Ovary (tissue), 10 donors: ENCODE measurements at places on chromosomes 11 and 22.
A peak's percentile ranks its signal among the peaks of the same experiment; 100 is the strongest.

- no peak for DNase-seq
Observed at GRCh38 chr11:131063638-131064037, 147.4 kb upstream of the SNX19 start.

GRCh38 chr11:68460741-68461574 is at the start of gene PPP6R3:
Gene PPP6R3, plus strand, starts transcription at chr11:68460752. Its CDS starts 76,913 bp downstream, at chr11:68537665.
- DNase-seq: no peak

- DNase-seq: no peak
Observed at GRCh38 chr11:74611369-74611861, 19.0 kb downstream of the POLD3 start.

- no peak for DNase-seq
Observed at GRCh38 chr11:108135845-108136544, 14.6 kb downstream of the ACAT1 start.

GRCh38 chr11:23688411-23688810 is 808.4 kb upstream of the LUZP2 start:
- DNase-seq: no peak

DNA sequence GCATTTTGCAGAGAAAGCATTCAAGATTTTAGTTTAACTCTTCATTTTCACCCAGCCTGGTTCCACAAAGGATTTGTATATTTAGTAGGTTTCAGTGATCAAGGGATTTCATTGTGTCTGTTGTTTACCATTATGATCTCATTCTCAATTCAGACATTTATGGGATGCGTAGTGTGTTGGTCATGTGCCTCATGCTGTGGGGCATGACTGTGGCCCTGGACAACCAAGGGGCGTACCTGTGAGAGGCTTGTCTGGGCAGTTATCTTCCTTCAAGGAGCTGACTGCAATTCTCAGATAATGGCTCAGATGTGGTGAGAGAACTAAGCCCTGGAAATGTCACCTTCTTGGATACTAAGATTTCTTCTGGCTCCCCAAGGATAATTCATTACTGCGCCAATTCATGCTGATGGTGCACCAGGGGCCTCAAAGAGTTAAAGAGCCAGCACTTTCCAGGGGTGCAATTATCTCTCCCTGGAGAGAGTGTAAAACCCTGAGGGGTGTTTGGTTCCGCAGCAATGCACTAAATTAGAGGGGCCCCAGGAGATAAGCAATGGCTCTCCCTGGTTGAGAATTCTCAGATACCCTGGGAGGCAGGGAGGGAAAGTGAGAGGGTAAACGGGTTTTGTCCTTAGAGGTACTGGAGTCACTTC is 32.2 kb downstream of the SLC6A5 start:
- DNase-seq: no peak

- no peak for DNase-seq
Observed at GRCh38 chr22:22168190-22168940, 76.2 kb upstream of the VPREB1 start.

GRCh38 chr11:64268025-64268892 is 16.2 kb downstream of the BAD start:
- peak; percentile 93 for DNase-seq

GRCh38 chr11:75812542-75813040 is 2.4 kb upstream of the UVRAG start:
- DNase-seq: no peak

DNA sequence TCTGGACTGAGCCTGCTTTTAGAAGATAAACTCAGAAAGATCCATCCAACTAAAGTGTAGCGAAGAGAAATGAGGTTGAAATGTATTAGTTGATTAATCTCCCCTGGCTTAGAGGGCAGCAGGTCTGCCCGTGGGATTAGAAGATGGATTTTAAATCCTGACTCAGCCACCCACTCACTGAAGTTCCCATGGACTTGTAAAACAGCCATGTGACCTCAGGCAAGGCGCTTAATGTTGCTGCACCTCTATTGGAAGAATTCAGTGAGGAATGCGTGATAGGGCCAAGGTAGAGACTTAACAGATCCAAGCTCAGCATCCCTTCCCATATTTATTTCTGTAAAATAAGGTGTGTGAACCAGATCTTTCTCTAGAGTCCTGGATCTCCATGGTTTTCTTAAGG is 45.1 kb upstream of the ELF5 start:
- DNase-seq: no peak

DNA sequence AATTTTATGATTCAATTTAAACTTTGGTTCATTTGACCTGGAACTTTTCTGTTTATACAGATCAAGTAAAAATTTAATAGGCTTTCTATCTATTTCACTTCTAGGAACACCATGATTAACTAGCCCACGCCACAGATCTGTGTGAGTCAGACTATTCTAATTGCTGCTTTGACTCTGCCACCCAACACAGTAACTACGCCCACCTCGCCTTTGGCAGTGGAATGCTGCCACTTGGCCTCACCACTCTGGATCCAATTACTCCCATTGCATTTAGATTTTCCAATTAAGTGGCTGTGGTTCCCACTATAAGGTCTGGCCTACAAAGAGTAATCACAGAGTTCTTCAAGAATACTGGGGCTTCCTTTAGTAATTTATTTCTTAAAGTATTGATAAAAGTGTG is 46.6 kb upstream of the LIN7C start:
- DNase-seq: no peak

DNA sequence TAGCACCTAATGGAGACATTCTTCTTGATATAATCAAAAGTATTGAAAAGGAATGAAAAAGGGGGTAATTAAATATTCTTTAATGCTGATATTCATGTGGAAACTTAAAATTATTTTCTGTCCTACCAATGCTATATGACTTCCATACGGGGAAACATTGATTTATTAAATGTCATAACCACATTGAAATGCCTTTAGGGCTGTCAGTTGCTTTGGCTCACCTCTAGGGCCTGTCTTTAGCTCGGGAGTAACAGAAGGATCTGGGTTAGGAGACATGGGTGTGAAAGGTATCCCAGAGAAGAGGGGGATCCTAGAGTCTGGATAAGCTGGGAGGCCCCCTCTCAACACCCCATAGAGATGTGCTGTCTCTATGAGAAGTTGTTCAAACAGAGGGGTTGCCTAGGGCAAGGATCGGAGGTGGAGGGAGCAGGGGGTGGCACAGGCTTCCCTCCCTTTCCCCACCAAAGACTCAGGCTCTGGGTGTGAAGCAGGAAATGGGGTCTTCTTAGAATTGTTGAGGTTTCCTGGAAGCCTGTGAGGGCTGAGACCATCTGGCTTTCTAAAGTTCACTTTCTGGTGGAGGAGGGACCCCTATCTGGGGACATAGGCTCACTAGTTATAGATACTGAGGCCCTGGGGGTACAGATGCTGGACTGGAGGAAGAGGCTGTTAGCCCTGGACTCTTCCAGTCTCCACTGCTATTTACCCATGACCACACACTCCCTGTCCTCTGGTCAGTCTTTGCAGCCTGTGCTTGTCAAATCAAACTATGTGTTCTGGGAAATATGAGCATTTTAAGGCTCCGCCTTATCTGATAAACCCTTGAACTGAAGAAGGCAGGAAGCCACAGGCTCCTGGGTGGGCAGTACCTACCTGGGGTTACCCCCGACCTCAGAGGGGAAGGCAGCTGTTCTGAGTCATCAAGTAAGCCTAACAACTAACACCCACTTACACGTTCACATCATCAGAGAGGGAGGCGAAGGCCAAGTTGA is 55.8 kb upstream of the RRAS2 start:
- DNase-seq: no peak

DNA sequence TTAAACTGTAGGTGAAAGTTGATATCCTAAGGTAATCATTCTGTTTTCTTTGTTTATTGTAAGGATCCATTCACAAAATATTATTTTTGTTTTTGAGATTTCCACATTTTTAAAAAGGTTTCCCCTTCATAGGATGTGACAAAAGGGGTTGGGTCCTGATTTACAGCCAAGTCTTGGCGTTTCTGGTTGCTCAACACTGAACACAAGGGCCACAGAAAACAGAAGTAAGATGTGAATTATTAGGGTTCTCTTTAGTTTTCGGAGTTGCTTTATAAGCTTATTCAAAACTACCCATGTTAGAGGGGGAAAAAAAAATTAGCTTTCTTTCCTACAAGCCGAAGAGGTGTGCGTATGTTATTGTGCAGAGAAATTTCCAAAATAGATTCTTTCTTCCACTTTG is 30.0 kb upstream of the FLI1 start:
- no peak for DNase-seq

DNA sequence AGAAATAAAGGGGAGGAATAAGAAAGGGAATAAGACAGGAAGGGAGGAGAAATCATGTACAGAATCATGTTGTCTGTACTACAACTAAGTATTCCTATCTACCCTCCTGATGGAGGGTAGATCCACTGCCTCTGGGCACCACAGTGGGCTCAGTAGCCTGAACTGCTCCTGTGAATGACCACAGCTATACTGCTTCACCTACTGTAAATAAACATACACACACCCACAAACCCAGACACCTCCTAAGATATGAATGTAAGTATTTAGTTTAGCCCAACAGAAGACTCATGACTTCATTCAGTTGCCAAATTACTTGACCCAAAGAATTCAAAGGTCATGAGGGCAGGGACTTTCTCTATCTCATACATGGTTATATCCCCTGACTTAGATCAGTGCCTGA is 177.3 kb upstream of the C11orf58 start:
- no peak for DNase-seq

- peak; percentile 69 for DNase-seq
Observed at GRCh38 chr11:43920598-43921419, 21.6 kb upstream of the C11orf96 start.

GRCh38 chr11:130940706-130941105 is 24.4 kb upstream of the SNX19 start:
- no peak for DNase-seq

DNA sequence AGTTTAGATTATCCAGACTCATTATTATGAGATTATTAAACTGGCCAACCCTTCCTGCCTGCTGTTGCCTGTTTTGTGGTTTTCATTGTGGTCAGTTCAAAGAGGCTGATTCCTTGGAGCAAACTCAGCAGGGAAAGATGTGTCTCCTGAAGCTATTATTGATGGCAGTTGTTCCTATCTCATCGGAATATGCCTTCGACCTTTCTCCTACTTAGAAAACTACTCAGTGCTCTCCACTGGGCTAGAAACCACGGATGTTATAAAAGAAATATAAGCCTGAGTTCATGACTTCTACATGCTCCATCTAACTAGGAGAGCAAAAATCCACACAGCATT is 80.2 kb upstream of the NAV2 start:
- DNase-seq: no peak

DNA sequence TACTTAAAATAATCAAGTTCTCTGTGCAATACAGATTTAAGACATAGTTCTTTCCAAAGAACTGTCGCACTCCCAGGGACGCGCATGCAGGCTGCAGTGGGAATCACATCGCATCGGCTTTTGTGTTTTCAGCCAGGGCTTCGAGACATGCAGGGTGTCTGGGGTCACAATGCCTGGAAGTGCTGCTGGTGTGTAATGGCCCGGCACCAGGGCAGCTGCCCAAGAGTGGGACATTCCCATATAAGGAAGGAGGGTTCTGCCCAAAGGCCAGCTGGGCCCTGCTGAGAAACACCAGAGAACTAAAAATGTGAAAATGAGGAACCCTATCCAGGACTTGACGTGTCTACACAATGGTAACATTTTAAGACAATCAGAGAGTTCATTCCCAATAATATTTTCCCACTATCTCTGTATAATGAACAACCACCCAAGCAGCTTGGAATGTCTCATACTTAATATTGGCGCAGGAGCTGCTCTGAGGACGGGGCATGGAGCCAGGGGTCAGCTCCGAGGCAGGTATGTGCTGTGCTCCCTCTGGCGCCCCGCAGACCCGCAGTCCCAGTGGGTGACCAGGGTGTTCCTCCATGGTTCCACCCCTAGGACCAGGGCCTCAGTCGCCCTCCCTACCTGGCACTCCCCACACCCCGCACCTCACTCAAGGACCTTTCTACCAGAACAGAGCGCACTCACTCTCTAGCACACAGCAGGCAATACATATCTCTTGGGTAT is 11.3 kb downstream of the MCAT start:
- no peak for DNase-seq

GRCh38 chr11:69637198-69637940 is 3.6 kb upstream of the CCND1 start:
- no peak for DNase-seq
